Osteoblast (primary cell): ENCODE measurements at places on chromosomes 16 and 17. TPM values are rescaled to one million over a fixed set of nuclear protein-coding genes. Genes with fewer than 3 reads are reported as not detected.

UTS2R gene
- total RNA-seq, result not detected in 2 replicates

AXIN2 gene
- total RNA-seq, result 2.9 and 5.1 TPM in 2 replicates

EXOSC6 gene
- total RNA-seq, result 37.7 and 47.4 TPM in 2 replicates

C1QTNF8 gene
- total RNA-seq, result not detected in 2 replicates

TBX4 gene
- total RNA-seq, result 0.59 TPM in 1 of 2 replicates, not detected in the other

LGALS9B gene
- total RNA-seq, result not detected in 2 replicates

SLC38A10 gene
- total RNA-seq, result 85.5 and 92.6 TPM in 2 replicates

TEKT5 gene
- 0.29 and 0.36 TPM in 2 replicates for total RNA-seq

OTOA gene
- under 0.01 TPM in 2 replicates for total RNA-seq

ACSF3 gene
- 25.6 and 29.3 TPM in 2 replicates for total RNA-seq

KRTAP2-1 gene
- total RNA-seq, result not detected in 2 replicates

MEFV gene
- total RNA-seq, result under 0.01 TPM in 1 of 2 replicates, not detected in the other

CD300LF gene
- total RNA-seq, result not detected in 2 replicates

LPO gene
- under 0.01 TPM in 1 of 2 replicates, not detected in the other for total RNA-seq

LCAT gene
- 6.9 and 8.8 TPM in 2 replicates for total RNA-seq

SLC43A2 gene
- total RNA-seq, result 4.4 and 5.4 TPM in 2 replicates
